ENCODE measurements at places on chromosomes 12 and 14.

DNA sequence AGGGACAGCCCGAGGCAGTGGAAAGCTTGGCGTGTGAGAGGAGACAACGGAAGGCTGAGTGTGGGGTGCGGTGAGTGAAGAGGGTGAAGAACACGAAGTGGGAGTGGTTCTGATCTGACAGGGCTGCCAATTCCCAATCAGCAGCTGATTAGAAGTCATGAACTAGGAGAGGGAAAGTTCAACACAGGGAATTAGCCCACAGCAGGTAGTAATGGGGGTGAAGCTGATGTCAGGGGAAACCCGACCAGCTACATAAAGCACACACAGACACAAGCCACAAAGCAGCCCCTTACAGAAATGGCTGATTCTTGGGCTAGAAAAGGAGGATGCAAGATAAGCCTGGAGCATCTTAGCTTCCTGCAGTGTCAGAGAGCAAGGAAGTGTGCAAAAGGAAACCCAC is 47.5 kb upstream of the TCL1A start:
- DNase-seq: no peak

GRCh38 chr14:50740856-50741255 is 72.8 kb upstream of the SAV1 start:
- no peak for DNase-seq

DNA sequence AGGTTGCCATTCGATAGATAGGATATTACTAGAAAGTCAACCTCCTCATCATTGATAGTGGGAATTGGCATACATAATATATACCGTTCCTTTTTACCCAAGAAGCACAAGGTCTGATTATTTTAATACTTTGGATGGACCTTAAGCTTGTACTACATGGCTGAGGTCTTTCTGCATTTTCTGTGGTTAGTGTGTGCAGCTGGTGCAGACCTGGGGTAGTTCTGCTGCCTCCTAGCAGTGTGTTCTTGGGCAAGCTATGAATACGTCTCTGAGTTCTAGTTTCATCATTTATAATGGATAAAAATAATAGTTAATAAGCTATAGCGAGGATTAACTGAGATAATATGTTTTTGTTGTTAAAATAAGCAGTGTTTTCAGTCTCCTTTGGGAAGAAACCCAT is 2.2 kb downstream of the ZDHHC17 start:
- DNase-seq: no peak

DNA sequence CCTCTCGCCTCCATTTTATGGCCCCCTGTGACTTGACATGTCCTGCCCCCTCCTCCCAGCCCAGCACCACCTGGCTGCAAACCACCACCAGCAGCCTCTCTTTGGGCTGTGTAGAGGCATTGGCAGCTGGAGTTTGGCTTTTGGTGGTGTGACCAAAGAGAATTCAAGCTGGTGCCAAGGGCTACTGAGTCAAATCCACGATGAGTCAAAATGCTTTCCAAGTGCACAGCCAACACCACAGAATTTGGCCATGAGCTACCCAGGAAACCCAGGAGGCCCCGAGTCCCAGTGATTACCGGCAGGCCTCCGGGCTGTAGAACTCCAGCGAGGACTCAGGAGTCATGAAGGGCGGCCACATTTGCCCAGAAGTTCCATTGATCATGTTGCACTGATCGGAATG is 53.8 kb downstream of the SCARB1 start:
- DNase-seq: no peak

DNA sequence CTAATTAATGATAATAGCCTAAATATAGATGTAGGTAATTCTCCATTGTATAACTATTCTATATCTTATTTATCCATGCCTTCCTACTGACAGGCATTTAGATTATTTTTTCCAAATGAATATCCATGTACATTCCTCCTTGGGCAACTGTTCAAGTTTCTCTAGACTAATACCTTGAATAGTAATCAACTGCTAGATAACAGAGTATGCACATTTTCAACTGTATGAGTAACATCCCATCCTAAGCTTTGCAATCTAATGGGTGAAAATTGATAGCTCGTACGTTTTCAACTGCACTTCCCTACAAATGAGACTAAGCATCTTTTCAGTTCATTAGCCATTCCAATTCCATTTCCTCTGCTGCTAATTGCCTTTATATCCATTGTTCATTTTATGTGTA is 37.0 kb downstream of the YAF2 start:
- no peak for DNase-seq

- DNase-seq: no peak
Measured at GRCh38 chr12:108955225-108955835, 65.5 kb downstream of the SVOP start.

DNA sequence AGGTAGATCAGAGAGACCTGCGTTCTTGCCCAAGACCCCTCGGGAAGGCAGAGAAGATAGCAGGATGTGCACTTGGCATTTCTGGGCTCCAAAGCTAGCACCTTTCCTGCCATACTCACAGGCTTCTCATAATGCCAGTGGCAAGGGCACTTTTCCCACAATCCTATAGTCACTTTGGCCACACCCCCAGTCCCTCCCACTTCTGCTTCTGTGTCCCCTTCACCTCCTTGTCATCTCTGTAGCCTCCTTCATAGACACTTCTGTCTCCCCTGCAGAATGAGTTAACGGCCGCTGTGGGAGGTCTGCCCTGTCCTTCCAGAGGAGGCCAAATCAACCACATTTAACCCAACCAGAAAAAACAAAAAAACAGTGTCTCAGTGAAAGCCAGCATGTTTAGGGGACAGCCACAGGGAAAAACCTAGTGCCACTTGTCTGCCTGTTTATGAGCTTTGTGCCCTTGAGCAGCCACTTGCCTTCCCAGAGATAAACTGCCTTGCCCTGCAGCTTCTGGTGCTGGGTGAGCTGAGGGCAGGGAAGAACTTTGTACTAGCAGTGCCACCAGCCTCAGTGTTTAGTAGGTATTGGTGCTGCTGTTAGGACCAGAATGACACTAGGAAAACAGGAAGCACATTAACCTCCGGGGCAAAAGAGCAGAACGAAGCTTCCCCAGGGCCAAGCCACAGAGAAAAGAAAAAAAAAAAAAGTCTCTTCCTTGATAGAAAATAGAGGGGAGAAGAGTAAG is 193.0 kb upstream of the PWP1 start:
- peak; percentile 24 for DNase-seq

- no peak for DNase-seq
Measured at GRCh38 chr12:120562906-120563305, 18.3 kb downstream of the POP5 start.

DNA sequence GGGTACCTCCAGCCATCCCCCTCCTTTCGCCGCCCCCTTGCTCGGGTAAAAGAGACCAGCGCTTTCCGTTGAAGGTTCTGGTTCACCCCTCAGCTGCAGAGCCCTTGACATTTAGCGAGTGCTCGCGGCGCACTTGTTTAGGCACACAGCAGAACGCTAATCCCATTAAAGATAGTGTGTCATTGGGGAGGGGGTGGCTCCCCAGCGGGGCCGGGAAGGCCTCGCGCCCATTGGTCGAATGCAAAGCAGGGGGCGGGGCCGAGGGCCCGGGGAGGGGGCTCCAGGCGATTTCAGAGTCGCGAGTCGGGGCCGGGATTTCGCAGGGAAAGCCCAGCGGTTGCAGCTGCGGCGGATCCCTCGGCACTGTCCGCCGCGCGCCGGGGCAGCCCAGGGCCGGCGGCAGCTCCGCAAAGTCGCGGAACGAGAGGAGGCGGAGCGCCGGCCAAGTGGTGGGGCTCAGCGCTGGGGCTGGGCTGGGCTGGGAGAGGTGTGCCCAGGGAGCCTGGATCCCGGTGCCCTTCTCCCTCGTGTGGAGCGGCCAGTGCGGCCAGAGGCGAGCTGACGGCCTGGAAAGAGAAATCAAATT is 122.9 kb downstream of the TSPAN9 start:
- no peak for DNase-seq

GRCh38 chr14:99035268-99035667 is 236.7 kb downstream of the BCL11B start:
- DNase-seq: no peak

- no peak for DNase-seq
Measured at GRCh38 chr12:80936642-80937390, 918 bp downstream of the LIN7A start.

DNA sequence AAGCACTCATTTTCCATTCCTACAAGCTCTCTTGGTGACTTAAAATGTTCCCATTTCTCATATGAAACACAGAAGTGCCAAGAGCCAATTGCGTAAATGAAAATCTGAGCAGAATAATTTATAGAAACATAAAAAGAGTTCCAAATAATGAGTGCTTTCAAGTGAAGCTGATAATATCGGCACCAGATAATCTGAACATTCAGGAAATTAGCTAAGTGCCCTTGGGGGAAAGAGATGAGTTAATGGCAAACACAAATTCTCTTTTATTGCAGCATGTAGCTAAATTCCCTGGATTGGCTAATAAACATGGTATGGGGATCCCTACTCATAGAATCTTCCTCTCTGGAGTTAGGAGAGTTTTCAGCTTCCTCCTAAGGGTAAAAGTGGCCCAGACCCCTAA is 46.7 kb downstream of the DAD1 start:
- DNase-seq: no peak

- no peak for DNase-seq
Measured at GRCh38 chr14:21070083-21070609, at the start of gene ARHGEF40. TSS of gene ARHGEF40 (plus strand) at chr14:21070304. CDS start at chr14:21070397, 93 bp downstream.

- peak; percentile 89 for DNase-seq
Measured at GRCh38 chr12:56931474-56931978, 2.7 kb downstream of the SDR9C7 start.

GRCh38 chr12:10716704-10717315 is 6.3 kb downstream of the YBX3 start:
- no peak for DNase-seq

DNA sequence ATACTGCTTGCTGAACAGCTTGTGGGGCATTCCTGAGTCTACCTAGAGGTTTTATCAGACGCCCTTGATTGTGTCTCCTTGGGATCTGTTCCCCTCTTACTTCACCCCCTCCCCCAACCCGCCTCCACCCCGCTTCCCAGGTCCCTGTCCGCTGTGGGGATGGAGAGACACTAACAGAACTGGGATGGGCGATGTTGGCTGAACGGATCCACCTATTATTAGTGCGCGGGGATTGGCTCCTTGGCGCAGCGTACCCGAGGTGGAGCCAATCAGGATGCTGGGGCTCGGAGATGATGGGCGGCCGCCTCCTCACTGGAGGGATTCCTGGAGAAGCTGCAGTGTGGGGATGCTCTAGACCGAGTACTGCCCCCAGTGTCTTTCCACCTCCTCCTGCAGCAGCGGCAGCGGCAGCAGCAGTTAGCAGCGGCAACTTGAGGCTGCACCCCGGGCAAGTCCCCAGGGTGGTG is at the start of gene SYT1:
SYT1 (plus strand) TSS at position 372 of the 467 bp plus-strand sequence.
- no peak for DNase-seq

- no peak for DNase-seq
Measured at GRCh38 chr12:112005419-112006395, 7.3 kb downstream of the TMEM116 start.

- no peak for DNase-seq
Measured at GRCh38 chr12:42918443-42918842, 328.9 kb upstream of the PRICKLE1 start.

GRCh38 chr14:71398450-71398849 is 491.2 kb downstream of the PCNX1 start:
- DNase-seq: no peak

GRCh38 chr12:56236091-56236490 is 6.2 kb downstream of the SLC39A5 start:
- DNase-seq: no peak

DNA sequence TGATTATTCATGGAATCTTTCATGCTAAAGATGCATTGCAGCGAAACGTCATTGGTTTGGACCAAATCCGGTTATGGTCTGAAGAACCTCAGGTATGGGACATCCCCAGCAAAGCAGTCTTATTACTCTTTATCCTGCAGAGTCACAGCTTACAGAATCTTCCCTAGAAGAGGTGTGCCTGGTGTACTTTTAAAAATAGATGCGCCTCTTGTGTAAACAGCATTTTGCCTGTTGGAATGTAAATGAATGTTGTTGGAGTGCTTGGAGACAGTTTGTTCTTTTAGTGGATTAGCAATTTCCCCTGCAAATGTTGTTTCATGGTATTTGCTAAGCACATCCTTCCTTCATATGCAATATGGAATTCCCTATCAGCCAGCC is 242.5 kb downstream of the ZFP36L1 start:
- DNase-seq: no peak

DNA sequence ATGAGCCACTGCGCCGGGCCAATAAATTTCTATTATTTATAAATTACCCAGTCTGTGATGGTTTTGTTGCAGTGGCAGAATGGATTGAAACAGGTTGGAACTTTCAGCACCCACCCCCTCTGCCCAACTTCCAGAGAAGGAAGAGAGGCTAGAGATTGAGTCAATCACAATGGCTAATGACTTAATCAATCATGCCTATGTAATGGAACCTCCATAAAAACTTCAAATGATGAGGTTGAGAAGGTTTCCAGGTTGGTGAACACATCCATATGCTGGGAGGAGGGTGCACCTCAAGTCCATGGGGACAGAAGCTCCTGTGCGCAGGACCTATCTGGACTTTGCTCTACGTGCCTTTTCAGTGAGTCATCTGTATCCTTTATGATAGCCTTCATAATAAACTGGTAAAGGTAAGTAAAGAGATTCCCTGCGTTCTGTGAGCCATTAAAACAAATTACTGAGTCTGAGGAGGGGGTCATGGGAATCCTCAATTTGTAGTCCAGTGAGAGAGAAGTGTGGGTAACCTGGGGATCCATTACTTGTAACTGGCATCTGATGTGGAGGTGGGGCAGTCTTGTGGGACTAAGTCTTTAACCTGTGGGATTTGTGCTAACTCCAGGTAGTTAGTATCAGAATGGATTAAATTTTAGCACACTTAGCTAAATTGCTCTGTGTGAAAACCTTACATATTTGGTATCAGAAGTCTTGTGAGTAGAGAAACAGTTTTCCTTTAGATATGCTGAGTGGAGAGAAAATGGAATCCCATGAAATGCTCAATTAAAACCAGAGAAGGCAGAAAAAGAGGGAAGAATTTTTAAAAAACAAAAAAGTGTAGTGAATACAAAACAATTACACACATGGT is 11.7 kb upstream of the NGDN start:
- DNase-seq: no peak

GRCh38 chr12:57086493-57087009 is 2.4 kb upstream of the NAB2 start:
- DNase-seq: peak; percentile 37

DNA sequence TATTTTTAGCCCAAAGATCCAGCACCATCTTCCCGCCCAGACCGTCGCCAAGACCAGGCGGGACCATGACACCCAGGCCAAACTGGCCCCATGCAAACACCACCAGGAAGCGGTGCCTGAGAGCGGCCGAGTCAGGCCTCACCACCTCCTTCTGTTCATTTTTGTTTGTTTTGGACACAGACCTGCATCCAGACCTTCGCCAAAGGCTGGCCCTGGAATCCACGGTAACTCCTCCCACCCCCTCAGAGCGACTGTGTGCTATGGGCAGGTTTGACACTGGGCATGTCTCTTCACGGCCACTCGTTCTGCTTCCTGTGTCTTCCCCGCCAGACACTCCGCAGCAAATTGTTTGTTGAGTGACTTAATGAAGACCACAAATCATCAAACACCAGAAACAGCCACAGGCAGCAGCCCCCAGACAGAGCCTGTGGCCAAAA is 47.1 kb downstream of the NCOR2 start:
- no peak for DNase-seq

Data from Jurkat, Clone E6-1 (cell line).